Mesenchymal stem cell (in vitro differentiated cells and primary cell): ENCODE measurements at places on chromosomes 12 and 14.
A peak's percentile ranks its signal among the peaks of the same experiment; 100 is the strongest.

GRCh38 chr12:8840938-8841633, 18.7 kb downstream of the A2ML1 start:
- no peak for DNase-seq

DNA sequence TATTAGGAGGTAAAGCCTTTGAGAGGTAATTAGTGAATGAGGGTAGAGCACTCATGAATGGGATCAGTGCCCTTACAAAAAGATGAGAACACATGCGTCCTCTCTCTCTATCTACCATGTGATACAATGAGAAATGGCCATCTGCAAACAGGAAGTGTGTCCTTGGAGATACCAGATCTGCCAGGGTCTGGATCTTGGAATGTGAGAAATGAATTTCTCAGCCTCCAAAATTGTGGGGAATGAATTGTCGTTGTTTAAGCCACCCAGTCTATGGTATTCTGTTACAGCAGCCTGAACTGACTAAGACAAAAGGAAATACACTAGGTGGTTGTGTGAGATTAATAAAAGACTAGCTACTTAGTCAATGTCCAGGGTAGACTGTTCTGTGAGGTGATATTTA, 366.6 kb downstream of the NELL2 start:
- DNase-seq = peak; percentile 3

- no peak for DNase-seq
Measured at GRCh38 chr12:42957561-42958290, 368.2 kb upstream of the PRICKLE1 start.

DNA sequence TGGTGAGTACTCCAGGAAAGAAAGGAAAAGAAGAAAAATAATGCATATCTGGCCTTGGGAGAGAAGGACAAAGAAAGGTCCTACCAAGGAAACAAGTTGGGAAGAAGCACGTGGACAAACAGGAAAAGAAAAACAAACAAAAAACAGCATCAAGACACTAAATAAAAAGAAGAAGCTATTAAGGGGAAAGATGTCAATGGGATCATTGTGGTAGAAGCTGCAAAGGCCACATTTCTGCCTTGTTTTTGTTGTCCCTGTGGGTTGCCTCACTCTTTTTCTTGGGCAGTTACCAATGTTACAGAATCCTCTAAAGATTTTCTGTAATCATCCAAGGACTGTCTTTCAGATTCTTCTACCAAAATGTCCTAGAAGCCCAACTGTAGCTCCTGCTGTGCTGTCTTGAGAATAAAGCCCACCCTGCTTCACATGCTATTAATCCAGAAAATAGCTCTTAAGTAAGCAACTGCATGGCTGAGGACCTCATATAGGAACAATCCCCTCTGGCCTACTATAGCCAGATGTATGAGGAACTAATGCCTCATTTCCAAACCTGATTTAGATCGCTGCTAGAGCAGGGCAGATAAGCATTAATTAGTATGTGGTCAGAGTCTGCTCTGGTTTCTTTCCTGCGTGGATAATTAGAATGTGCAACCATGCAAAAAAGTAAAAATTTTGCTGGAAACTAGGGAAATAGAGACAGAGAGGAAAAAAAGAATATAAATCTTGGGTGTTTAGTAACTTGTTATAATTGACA, 10.2 kb upstream of the CPNE8 start:
- DNase-seq = no peak

DNA sequence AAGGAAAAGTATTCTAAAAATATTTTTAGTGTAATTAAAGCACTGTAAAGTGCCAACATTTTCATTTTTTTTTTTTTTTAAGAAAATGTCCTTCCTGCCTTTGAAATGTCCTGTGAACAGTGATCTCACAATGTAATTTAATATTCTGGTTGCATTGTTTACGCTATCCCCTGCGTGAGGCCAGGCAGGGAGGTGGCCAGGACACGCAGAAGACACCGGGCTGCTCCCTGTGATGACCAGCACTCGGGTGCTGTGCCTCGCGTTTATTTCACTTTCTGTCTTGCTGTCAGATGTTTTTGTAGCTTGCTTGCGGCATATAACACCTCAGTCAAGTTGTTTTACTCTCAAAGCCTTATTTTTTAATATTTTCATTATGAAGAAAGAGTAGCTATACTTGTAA, 18.5 kb downstream of the PIWIL1 start:
- no peak for DNase-seq

DNA sequence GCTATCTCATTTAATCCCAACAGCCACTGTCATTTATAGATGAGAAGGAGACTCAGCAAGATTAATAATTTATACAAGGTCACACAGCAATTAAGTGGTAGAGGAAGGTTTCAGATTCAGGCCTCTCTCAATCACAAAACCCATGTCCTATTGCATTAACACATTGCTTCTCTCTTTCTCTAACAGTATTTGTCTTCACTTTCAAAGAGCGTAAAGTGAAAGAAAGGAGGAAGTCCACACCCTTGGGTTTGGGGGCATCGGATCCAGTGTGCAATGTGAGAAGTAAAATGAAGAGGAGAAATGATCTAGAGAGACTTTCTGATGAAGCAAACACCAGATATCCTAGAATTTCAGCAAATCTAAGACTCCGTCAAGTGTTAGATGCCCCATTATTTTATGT, 7.0 kb upstream of the VRK1 start:
- no peak for DNase-seq

DNA sequence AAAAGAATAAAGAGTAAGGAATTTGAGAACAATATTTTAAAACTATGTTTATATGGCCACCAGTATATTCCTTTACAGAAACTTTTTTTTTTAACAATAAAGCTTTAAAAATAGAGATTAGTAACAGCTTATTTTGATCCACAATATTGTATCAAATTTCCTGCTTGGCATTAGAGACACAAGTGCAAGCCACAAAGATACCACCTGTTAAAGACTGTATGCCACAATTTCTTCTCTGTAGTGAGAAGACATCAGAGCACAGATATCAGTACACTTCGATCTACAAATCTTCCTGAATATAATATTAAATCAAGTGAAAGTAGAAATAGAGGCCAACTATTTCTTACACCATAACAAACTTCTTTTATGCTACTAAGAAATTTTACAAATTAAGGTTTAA, 68.0 kb downstream of the GALNT4 start:
- no peak for DNase-seq

DNA sequence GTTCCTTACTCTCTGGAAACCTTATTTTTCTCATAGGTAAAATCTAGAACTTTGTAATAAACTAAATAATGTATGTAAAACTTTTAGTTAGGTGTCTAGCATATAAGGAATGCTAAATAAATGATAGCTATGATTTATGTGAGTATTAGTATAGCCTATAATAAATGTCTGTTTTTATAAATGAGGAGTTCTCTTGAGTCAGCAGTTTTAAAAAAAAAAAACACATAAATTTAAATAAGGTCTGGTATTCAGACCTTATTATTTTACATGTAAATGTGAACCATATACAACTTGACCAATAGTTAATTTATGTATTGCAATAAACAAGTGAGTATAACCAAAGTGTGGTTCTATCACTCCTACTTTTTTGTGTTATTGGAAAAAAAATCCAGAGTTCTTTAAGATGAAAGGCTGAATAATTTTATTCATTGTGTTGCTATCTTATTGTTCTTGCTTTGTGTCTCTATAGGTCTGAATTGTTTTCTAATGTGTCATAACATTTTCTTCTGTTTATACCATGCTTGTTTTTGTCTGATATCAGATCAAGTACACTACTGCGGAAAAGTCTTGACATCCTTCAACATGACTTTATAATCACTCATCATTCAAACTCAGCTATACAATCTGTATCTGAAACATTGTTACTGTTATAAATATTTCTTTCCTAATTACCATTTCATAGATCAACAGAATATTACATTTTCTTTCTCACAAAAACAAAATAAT, 115.7 kb downstream of the RASSF9 start:
- no peak for DNase-seq

GRCh38 chr14:93316716-93317115, 16.1 kb downstream of the BTBD7 start:
- no peak for DNase-seq

DNA sequence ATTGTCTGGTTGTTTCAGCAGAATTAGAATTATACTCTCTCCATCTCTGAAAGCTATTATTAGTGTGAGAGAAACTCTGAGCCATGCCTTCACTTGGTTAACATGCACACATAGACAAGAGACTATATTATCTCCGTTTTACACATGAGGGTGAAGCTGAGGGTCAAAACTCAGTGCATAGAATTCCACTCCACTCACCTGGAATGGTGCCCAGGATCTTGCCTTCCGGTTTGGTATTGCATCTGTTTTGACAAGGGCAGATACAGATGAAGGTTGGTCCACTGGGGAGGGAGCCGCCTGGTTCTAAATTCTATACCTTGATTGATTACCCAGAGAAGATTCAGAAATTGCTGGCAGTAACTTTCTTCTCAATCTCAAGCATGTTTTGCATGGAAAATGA, 149.5 kb upstream of the PELI2 start:
- no peak for DNase-seq

DNA sequence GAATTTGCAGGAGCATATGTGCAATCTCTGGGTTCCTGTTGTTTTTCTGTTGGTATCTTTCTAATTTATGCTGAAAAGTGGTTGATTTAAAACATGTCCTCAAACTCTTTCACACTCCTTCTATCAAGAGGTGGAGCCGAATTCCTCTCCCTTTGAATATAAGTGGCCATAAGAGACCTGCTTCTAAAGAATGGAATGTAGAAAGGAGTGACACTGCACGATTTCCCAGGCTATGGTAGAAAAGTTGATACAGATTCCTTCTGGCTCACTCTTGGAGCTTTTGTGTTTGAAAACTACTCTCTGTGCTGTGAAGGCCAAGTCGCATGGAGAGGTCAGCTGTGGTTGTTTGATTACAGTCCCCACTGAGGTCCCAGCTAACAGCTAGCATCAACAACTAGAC, 613.2 kb downstream of the ETNK1 start:
- no peak for DNase-seq

GRCh38 chr12:68487721-68488309, 122.9 kb upstream of the RAP1B start:
- no peak for DNase-seq

DNA sequence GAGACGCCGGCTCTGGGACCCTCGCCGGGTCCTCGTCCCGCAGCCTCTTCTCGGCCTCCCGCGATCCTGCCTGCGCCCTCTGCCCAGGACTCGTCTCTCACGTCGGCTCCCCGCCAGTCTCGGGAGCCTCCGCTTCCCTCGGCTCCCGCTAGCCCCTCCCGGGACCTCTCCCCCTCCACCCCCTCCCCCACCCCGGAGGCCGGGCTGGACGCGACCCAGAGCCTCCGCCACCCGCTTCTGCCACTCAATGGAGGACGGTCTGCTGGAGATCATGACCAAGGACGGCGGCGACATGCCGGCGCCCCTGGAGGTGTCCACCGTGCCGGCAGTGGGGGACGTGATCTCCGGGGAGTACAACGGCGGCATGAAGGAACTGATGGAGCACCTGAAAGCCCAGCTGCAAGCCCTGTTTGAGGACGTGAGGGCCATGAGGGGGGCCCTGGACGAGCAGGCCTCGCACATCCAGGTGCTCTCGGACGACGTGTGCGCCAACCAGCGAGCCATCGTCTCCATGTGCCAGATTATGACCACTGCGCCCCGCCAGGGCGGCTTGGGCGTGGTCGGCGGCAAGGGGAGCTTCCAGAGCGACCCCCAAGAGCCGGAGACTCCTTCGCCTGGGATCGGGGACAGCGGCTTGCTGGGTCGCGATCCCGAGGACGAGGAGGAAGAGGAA, 568 bp downstream of the CCDC184 start:
- DNase-seq = no peak

DNA sequence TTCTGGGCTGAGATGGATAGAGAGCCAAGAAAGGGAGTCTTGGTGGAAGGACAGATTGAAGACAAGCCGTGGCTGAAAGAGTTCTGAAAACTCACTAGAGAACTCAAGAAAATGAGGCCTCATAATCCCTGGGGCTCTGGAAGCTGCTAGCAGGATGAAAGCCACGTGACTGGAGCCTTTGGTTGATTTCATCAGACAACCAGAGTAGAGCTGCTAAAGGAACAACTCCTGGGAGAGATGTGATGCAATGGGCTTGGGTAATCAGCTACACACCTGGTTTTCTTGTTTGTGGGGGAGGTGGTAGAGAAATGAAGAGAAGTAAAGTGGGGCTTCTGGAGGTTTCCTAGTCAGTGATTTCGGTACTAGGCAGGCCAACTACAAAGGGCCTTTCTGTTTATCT, 13.4 kb downstream of the CSRNP2 start:
- peak; percentile 69 for DNase-seq

GRCh38 chr12:69490920-69491643, 20.9 kb downstream of the FRS2 start:
- DNase-seq = no peak

DNA sequence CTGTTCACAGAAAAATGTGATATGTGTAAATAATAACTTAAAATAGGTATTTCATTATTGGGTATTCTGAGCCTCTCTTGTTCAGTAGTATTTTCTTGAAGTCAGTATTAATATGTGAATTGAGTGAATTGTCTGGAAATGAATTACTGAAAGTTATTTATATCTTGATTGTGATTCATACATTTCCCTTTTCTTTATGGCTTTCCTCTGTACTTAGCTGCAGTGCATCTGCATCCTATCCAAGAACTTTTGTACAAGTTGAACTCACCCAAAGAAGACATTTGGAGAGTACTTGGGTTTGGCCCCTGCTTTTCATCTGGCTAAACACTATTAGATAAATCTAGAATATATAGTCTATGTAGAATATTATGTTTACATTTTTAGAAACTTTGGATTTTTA, 326.0 kb downstream of the RAD51B start:
- DNase-seq = peak; percentile 47

DNA sequence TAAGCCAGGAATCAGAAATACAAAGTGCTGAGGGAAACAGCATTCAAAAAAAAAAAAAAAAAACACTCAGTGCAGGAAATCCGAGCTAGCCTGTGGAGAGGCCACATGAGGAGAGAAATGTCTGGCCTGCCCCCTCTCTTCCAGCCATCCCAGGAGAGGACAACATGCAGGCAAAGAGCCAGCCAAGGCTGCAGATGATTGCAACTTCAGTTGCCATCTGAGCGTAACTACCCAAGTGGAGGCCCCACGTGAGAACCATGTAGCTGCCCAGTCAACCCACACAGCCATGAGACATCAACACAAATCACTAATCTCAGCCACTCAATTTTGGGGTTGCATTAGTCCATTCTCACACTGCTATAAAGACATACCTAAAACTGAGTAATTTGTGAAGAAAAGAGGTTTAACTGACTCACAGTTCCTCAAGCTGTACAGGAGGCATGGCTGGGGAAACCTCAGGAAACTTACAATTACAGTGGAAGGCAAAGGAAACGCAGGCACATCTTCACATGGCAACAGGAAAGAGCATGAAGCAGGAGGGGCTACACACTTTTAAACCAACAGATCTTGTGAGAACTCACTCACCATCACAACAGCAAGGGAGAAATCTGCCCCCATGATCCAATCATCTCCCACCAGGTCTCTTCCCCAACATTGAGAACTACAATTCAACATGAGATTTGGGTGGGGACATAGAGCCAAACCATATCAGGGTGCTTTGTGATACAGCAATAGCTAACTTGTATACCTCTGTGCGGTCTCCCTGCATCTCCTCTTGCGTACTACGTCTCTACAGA, 161.1 kb downstream of the PIWIL1 start:
- no peak for DNase-seq
